ENCODE measurements at places on chromosomes 13 and 19. TPM values are rescaled to one million over a fixed set of nuclear protein-coding genes. Genes with fewer than 3 reads are reported as not detected.
A peak's percentile ranks its signal among the peaks of the same experiment; 100 is the strongest.

The AMER2 gene
- not detected for polyA plus RNA-seq

The NOTCH3 gene
- polyA plus RNA-seq = 0.06 TPM

The CADM4 gene
- 0.21 TPM for polyA plus RNA-seq

DNA sequence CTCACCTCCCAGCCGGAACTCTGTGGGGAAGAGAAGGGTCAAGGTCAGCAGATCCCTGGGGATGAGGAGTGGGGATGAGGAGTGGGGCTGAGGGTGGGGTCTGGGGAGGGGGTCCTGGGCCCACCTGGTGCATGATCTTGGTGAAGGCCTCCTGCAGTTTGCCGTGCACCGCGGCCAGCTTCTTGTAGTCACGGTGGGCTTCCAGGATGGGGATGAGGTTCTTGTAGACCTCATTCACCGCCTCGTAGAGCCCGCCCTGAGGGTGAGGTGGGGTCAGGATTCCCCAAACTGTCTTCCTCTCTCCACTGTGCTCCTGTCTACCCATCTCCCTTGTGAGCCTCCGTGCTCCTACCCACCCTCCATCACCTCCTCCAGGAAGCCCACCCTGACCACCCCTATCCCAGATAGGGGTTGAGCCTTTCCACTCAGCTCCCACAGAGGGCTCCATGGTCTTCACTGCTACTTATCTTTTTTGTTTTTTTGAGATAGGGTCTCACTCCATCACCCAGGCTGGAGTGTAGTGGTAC lies 6.8 kb upstream of the KANK2 start:
- no peak for DNase-seq

- peak; percentile 96 for DNase-seq
Measured at GRCh38 chr19:9792206-9793070, 23.9 kb upstream of the ZNF846 start.

GRCh38 chr13:38180670-38181069 lies 169.0 kb upstream of the UFM1 start:
- peak; percentile 23 for DNase-seq
